ENCODE measurements at places on chromosomes 16 and 17.

- H3K4me1 ChIP-seq, result no peaks in the 10 kb centered on the region
- H3K27me3 ChIP-seq, result no peaks in the 10 kb centered on the region
- H3K36me3 ChIP-seq, result no peaks in the 10 kb centered on the region
- H3K27ac ChIP-seq, result no peak overlapping the region
These were observed 50.1 kb upstream of the IRX3 start for GRCh38 chr16:54336631-54337204.

GRCh38 chr17:10743316-10744009 is 13.6 kb upstream of the TMEM220 start:
- H3K27me3 ChIP-seq, result no peaks in the 10 kb centered on the region
- H3K36me3 ChIP-seq, result no peaks in the 10 kb centered on the region
- H3K27ac ChIP-seq, result no peak overlapping the region
- peaks cover 8% of the 10 kb centered on the region for H3K4me1 ChIP-seq
- no peak for DNase-seq

DNA sequence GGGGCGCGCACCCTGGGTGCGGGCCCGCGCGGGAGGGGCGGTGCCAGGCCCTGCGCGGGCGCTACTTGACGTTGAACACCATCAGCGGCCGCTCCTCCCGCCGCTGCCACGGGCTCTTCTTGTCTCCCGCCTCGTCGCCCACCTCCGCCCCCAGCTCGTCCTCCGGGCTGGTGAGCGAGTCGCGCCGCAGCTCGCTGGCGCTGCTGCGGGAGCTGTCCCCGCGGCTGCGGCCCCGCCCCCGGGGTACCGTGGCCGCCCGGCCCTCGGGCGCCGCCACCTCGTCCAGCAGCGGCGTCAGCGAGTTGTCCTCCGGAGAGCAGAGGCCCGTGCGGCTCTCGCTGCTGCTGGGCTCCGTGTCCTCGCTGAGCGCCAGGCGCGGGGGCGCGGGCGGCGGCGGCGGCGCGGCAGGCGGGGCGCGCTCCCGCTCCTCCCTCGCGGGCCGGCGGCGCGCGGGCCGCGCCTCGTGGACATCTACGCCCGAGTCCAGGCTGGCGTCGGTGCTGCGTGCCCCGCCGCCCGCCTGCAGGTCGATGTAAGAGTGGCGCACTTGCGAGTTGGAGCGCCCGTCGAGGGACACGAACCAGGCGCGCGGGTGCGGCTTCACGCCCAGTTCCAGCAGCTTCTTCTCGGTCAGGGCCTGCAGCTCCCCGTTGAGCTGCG is 8.7 kb downstream of the GRN start:
- H3K27ac ChIP-seq, result no peak overlapping the region
- peaks cover 7% of the 10 kb centered on the region for H3K36me3 ChIP-seq
- no peaks in the 10 kb centered on the region for H3K4me1 ChIP-seq

DNA sequence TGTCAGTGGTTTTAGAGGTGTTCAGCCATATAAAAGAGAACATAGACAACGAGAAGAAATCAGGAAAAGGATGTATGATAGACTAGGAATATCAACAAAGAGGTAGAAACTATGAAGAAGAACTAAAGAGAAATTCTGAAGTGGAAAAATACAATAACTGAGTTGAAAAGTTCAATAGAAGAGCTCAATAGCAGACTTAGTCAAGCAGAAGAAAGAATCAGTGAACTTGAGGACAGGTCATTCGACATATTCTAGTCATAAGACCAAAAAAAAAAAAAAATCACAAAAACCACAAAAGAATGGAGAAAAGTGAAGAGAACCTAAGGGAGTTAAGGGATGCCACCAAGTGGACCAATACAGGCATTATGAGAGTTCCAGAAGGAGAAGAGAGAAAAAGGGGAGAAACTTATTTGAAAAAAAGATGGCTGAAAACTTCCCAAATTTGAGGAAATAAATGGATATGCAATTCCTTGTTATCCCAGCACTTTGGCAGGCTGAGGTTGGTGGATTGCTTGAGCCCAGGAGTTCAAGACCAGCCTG is 321.2 kb downstream of the ABCC12 start:
- H3K4me3 ChIP-seq, result no peak overlapping the region
- no peaks in the 10 kb centered on the region for H3K4me1 ChIP-seq
- no peak overlapping the region for H3K27ac ChIP-seq
- DNase-seq, result no peak

DNA sequence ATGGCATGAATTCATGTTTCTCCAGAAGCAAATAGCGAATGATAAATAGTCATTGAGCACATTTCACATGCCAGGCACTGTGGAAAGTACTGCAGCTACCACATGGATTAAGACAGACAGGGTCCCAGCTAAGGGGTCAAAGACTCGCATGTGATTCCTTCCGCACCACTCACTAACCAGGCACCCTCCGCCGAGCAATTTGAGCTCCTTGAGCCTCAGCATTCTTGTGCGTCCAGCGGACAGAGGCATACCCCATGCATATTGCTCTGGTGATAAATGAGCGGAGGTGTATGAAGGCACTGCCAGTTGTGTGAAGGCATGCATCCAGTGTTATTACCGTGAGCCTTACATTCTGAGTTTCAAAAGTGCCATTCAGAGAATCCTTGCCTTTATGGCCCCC is 358.7 kb downstream of the HS3ST4 start:
- no peak overlapping the region for H3K4me3 ChIP-seq
- H3K27me3 ChIP-seq, result no peaks in the 10 kb centered on the region
- H3K4me1 ChIP-seq, result no peaks in the 10 kb centered on the region
- H3K27ac ChIP-seq, result no peak overlapping the region

DNA sequence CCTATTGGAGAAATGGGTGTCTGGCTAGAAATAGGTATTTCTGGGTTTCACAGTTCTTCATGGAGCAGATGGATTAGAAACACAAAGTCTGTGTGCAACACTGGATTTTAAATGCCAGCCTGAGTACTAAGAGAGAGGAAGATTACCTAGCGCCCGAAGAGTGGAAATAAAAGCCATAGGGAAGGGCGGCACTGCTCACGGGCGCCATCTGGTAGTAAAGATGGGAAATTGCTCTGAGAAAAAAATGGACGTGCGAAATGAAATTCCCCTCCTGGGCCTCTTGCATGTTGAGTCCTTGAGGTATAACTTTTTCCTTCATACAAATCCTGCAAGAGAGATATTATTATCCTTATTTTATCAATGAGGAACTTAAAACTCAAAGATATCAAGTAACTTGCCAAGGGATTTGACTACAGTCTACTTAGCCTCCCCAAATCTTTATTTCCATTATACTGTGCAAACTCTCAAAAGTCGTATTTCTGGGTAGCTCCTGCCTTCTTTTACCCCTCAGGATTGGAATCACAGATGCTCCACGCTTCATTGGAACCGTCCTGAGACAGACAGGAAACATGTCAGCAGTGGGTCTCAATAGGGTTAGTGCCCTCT is 72.8 kb downstream of the MMD start:
- H3K36me3 ChIP-seq, result no peaks in the 10 kb centered on the region
- peaks cover 24% of the 10 kb centered on the region for H3K4me1 ChIP-seq
- H3K27me3 ChIP-seq, result no peaks in the 10 kb centered on the region
- H3K27ac ChIP-seq, result no peak overlapping the region

DNA sequence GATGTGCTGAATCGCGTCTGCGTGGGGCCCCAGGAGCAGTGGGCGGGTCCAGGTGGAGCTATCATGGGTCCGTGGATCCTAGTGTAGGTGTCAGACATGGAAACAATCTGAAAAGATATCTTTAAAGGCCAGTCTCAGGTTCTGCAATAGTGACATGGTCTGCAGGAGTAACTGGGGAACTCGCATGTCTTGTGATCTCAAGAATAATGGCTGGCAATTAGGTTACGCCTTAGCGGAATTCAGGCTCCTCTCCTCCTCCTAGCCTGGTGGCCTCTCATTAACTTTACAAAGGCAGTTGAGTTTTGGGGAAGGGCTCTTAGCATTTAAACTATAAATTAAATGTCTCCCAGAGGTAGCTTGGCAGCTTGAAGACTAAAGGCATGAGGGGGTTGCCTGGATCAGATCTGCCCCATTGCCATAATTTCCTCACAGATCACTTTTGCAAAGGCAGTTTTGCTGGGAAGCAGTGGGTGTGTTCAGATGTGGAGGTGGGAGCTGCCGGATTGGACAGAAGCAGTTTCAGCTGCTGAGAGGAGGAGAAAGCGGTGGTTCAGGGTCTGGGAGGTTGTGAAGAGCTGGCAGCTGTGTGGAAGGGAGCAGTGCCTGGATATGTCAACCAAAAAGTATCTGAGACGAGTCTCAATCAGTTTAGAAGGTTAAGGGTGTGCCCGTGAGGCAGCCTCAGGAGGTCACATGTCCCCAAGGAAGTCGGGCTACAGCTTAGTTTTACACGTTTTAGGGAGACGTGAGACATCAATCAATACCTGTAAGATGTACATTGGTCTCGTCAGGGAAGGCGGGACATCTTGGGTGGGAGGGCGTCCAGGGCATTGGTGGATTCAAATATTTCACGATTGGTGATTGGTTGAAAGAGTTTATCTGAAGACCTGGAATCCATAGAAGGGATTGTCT is 2.7 kb downstream of the TBCD start:
- H3K4me3 ChIP-seq, result no peak overlapping the region
- no peaks in the 10 kb centered on the region for H3K27me3 ChIP-seq
- H3K27ac ChIP-seq, result no peak overlapping the region
- no peak for DNase-seq
- H3K4me1 ChIP-seq, result peaks cover 11% of the 10 kb centered on the region
- H3K36me3 ChIP-seq, result no peaks in the 10 kb centered on the region
